K562 (cell line): ENCODE measurements at places on chromosomes 11 and 22. TPM values are rescaled to one million over a fixed set of nuclear protein-coding genes. Genes with fewer than 3 reads are reported as not detected.

GRCh38 chr22:38017272-38017920 is 33.0 kb upstream of the SOX10 start:
- H3K27me3 ChIP-seq, result no peaks in the 10 kb centered on the region
- H3K4me1 ChIP-seq, result peaks cover 24% of the 10 kb centered on the region
- no peak overlapping the region for H3K4me3 ChIP-seq
- DNase-seq, result no peak

- no peaks in the 10 kb centered on the region for H3K27me3 ChIP-seq
- no peak overlapping the region for H3K4me3 ChIP-seq
- no peaks in the 10 kb centered on the region for H3K4me1 ChIP-seq
- no peak overlapping the region for H3K27ac ChIP-seq
- no peak for DNase-seq
Measured at GRCh38 chr11:47867823-47868222, 19.7 kb upstream of the NUP160 start.

GRCh38 chr11:64102005-64102738 is 63.7 kb downstream of the MACROD1 start:
- no peak overlapping the region for H3K4me3 ChIP-seq
- H3K4me1 ChIP-seq, result peaks cover 14% of the 10 kb centered on the region; the same call in 1 of the 2 replicates
- DNase-seq, result no peak
- no peaks in the 10 kb centered on the region for H3K36me3 ChIP-seq
- no peak overlapping the region for H3K27ac ChIP-seq

GRCh38 chr11:105942921-105943320 is 79.1 kb downstream of the MSANTD4 start:
- H3K4me1 ChIP-seq, result no peaks in the 10 kb centered on the region
- no peak overlapping the region for H3K4me3 ChIP-seq
- H3K36me3 ChIP-seq, result no peaks in the 10 kb centered on the region
- no peaks in the 10 kb centered on the region for H3K27me3 ChIP-seq
- no peak for DNase-seq

DNA sequence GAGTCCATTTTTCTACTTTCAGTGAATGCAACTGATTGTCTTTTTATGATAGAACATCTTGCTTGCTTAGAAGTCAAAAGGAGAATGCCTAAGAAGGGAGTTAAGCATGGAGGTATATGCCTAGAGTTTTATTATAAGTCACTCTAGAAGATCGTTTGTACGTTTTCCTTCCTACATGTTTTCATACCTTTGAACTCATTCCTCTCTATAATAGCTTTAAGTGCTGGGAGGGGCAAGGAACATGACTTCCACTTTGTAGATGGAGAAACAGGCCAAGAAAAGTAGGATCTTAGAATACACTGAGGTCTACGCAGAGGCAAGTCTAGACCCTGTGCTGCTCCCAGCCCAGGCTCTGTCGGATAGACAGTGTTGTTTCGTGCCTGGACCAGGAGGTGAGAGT is 114.3 kb downstream of the ZBTB16 start:
- H3K4me3 ChIP-seq, result no peak overlapping the region
- peaks cover 66% of the 10 kb centered on the region for H3K27me3 ChIP-seq
- H3K4me1 ChIP-seq, result no peaks in the 10 kb centered on the region; the same call in 2 of the 3 replicates
- no peak for DNase-seq

DNA sequence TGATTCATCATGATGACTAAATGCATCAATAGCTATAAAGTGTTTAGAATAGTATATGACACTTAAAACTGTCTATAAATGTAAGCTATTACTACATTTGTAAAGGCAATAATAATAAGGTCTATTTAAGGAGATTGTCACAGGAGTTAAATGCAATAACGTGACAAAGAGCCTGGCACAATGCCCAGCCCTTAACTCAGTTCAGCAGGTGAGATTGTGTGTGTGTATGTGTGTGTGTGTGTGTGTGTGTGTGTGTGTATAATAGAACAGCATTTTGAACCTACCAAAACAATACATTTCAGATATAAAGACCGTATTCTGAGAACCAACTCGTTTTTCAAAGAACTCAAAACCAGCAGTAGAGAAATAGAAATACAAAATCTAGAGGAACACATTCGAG is 177.5 kb downstream of the MYO18B start:
- H3K36me3 ChIP-seq, result no peaks in the 10 kb centered on the region; the same call in 1 of the 3 replicates
- no peak for DNase-seq
- H3K27me3 ChIP-seq, result no peaks in the 10 kb centered on the region
- no peak overlapping the region for H3K4me3 ChIP-seq
- no peaks in the 10 kb centered on the region for H3K4me1 ChIP-seq

The TBCEL gene
- 2.0 and 2.1 TPM in 2 replicates for total RNA-seq

The UBQLNL gene
- 0.09 and 0.20 TPM in 2 replicates for total RNA-seq
